NCI-H524 (cell line): ENCODE measurements at places on chromosomes 16 and 17.

- DNase-seq, result peak; percentile 17
These were observed 446.9 kb downstream of the CA10 start for GRCh38 chr17:51711581-51711980.

- DNase-seq, result peak; percentile 44
These were observed 24.0 kb downstream of the SYCE1L start for GRCh38 chr16:77223184-77223583.

GRCh38 chr16:31427441-31428278 is 500 bp downstream of the COX6A2 start:
- DNase-seq, result no peak

GRCh38 chr17:16463358-16464302 is 28.4 kb downstream of the LRRC75A start:
- peak; percentile 92 for DNase-seq

DNA sequence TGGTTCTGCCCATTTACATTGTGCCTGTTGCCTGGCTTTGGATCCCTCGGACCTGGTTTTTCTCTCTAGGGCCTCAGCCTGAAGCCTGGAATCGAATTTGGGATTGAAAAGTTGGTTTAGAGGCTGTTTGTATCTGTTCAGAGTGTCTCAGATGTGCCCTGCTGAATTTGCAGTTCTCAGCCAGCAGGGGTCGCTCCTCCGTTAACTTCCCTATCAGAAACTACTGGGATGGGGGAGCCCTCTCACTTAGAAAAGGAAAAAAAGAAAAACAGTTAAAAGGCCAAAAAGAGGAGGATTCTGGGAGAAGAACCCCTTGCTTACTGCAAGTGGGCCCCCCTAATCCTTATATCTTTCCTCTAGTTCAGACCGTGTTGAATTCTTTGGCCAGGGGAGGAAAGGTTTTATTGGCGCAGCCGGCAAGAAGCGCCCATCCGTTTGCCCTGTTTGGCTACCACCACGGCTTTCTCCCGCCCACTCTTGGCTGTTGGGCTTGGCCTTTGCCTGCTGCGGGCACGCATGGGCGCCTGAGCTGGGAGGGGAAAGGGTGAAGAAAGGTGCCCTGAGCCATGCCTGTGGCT is 8.7 kb downstream of the FZD2 start:
- no peak for DNase-seq

GRCh38 chr17:28194382-28194781 is 124.6 kb upstream of the TMEM97 start:
- no peak for DNase-seq

DNA sequence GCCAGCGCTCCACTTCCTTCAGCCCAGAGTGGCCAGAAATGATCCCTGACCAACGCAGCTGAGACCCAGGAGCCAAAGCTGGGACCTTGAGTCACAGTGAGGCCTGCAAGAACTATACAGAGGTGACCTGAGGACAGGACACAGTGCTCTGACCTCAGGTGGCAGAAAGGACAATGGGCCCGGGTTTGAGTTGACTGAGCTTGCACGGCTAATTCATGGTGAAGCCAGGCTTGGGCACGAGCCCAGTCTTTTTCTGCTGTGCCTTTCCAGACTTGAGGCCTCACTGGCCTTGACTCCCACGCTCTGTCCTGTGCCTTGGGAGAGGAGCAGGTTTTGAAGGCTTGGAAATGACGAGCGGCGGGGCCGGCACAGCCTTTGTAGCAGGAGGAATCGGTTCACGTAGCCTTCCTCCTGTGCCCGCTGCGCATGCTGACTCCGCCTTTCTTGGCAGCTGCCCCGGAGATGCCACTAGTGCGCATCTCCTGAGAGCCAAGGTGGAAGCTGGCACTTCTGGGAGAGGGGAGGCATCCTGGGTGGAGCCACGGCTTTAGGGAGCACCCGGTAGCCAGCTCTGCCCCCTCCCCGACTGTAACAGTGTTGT is 34.9 kb downstream of the NDEL1 start:
- no peak for DNase-seq

GRCh38 chr17:64777415-64778239 is 115.5 kb upstream of the SMURF2 start:
- peak; percentile 87 for DNase-seq

GRCh38 chr16:56916571-56917403 is 15.2 kb upstream of the HERPUD1 start:
- no peak for DNase-seq

DNA sequence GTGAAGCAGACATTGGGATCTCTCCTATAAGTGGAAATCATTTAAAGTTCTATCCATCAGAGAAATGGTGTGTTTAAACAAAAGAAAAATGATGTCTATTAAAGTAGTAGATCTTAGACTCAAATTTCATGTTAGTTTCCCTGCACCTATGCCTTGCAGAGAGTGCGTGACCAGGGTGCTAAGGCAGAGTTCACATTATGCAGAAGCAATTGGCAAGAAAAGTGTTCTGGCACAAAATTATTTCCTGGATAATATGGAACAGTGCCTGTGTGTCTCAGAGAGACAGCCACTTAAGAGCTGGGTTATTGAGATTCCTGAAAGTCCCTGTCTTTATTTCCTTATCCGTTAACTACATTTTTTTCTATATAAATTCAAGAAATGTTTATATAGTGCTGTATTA is 457.0 kb downstream of the CDH8 start:
- DNase-seq, result no peak

- no peak for DNase-seq
These were observed 12.6 kb upstream of the SRRM2 start for GRCh38 chr16:2739625-2740430.

- peak; percentile 33 for DNase-seq
These were observed 441.0 kb upstream of the ERCC4 start for GRCh38 chr16:13478991-13479390.

- no peak for DNase-seq
These were observed 267.1 kb upstream of the TBX2 start for GRCh38 chr17:61132524-61132923.

DNA sequence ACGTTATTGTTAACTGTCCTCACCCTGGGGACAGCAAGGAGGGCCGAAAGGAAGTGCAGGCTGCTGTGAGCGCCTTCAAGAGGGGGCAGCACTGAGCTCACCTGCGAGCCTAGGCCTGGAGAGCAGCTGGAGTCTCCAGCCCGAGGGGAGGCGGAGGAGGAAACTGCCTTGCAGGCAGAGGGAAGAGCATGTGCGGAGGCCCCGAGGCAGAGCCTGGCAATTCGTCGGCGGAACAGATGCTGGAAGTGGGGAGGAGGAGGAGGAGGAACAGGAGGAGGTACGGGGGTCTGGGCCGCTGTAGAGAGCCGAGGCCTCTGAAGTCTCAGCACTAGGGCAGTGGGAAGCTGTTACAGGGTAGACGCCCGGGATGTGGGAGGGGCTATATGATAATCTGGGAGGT is 49.6 kb upstream of the PLCG2 start:
- peak; percentile 17 for DNase-seq

GRCh38 chr16:56389554-56389953 is 35.8 kb downstream of the AMFR start:
- DNase-seq, result no peak

DNA sequence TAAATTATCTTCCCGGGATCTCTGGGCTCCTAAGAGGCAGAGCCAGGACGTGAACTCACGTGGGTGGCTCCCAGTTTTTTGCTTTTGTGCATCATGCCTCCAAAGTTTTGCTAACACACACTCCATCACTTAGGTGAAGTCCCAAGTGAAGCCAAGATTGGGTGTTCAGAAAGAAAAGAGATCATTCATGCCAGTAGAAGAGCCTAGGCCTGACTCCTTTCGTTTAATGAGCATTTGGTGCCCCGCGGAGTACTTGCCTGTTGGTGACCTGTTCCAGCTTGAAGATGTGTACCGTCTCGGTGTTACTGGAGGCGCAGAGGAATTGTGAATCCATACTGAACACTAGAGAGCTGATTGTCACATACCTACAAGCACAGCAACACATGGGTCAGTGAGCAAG is 24.1 kb downstream of the WIPI1 start:
- DNase-seq, result no peak

- DNase-seq, result no peak
These were observed 83.3 kb upstream of the GPRC5B start for GRCh38 chr16:19967963-19968362.

DNA sequence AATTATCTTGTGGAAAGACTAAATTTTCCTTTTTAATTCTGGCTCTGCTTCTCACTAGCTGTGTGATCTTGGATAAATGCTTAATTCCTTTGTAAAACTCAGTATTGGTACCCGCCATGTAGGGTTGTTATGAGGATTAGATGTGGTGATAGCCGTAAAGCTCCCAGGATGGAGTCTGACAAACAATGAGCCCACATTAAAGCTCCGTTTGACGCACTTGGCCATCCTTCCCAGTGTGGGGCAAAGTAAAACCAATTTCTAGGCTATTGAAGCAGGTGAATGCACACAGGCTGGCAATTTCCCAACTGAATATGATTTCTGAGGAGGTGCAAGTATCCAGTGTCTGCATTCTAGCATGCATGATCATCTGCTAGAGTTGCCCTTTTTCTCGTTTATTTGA is 123.6 kb downstream of the MRTFB start:
- no peak for DNase-seq

GRCh38 chr17:6823011-6823442 is 8.5 kb downstream of the TEKT1 start:
- DNase-seq, result no peak

- DNase-seq, result no peak
These were observed 12.7 kb upstream of the RCVRN start for GRCh38 chr17:9917801-9918200.

GRCh38 chr16:65315081-65315780 is 193.4 kb upstream of the CDH11 start:
- DNase-seq, result no peak

GRCh38 chr16:81836279-81837054 is 57.4 kb downstream of the PLCG2 start:
- no peak for DNase-seq

GRCh38 chr17:2237521-2237921 is 66.1 kb downstream of the SMG6 start:
- no peak for DNase-seq

GRCh38 chr17:75486151-75486550 is 29.2 kb downstream of the CASKIN2 start:
- DNase-seq, result no peak

DNA sequence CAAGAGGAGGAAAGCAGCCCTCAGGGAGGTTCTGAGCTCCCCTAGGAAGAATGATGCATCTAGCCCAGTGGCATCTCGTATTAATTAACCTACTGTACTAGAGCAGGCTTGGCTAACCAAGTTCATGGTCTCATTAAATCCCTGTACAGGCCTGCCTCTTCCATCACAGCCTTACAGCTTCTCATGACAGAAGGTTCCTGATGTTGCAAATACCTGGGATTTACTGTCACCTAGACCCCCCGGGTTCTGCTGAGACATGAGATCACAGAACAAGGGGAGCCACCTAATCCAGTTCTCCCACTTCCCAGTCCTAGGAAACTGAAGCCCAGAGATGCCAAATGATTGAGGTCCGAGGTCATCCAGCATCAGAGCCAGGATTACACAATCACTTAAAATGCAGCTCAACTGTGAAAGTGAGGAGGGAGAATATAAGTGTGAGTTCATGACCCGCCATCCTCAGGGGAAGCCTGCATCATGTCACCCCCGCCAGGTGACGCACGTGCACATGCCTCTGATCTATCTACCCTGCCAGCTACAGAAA is 23.9 kb downstream of the ACLY start:
- DNase-seq, result no peak

GRCh38 chr17:70434536-70435490 is 265.5 kb downstream of the KCNJ2 start:
- no peak for DNase-seq
